ENCODE measurements at places on chromosomes 4 and X. TPM values are rescaled to one million over a fixed set of nuclear protein-coding genes. Genes with fewer than 3 reads are reported as not detected.
A peak's percentile ranks its signal among the peaks of the same experiment; 100 is the strongest.

GRCh38 chr4:140168474-140168873, 14.5 kb upstream of the MAML3 start:
- DNase-seq: no peak

Gene FAT1
- 71.6 TPM for total RNA-seq

GRCh38 chr4:111957116-111957515, 188.1 kb upstream of the FAM241A start:
- DNase-seq: no peak

DNA sequence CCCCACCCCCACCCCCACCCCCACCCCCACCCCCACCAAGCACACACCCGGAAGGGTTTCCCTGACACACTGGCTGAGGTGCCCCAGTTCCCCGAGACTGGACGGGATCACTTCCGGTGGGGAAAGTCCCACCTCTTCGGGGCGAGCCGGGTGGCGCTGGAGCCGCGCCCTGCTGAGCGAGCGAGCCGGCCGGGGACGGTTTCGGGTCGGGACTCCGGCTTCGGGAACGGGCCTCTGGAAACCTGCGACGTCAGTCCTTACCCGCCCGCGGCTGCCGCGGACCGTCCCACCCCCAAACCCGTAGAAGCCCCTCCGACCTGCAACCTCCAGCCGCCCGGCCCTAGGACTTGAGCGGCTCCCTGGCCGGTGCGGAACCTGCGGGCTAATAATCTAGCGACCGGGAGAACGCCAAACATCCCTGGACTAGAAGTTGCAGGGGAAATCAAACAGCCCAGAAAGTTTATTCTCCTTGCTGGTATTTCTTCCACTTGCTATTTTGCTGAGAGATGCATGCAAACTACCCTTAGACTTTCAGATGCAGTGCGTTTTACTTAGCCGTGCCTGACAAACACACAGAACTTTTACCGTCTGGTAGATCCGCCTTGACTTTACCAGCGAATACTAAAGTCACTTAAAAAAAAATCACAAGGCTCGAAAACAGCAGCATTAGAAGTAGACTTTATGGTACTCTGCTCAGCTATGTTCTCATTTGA, 991 bp downstream of the RAP2C start:
- peak; percentile 80 for DNase-seq

Gene CLDN34
- total RNA-seq: not detected

Gene MMRN1
- not detected for total RNA-seq

GRCh38 chrX:68693481-68694434, 46.3 kb downstream of the STARD8 start:
- no peak for DNase-seq

DNA sequence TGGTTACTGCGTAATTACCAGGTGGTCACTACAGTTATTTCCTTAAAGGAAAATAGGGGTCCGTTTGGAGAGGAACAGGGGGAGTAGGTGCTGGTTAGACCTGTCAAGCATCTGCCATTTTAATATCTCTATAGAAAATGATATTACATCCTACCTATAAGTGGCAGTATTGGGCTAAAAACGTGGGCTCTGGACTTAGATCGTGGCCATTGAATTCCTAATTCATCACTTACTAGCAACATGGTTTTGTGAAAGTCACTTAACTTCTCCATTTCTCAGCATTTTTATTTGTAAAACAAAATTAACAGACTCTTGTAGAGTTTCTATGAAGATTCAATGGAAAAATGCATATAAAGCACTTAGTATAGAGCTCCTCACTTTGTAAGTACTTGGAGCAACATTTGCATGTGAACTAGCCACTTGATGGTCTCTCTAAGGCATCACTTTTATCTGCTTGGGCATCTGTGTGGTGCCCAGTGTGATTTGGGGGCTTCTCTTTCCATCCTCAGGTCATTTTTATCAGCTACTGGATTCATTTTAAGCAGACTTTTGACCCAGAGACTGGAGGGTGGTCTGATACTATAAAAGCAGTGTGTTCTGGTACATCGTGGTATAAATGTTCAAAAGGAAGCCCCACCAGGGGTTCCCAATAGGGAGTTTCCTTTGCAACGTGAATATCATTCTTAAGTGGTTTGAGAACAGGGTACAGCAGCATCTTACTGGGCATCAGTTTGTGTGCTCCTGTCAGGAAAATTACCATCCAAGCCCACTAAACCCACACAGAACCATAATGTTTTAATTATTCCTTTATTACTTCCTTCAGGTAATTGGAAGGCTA, 42.7 kb upstream of the RASSF6 start:
- peak; percentile 69 for DNase-seq

DNA sequence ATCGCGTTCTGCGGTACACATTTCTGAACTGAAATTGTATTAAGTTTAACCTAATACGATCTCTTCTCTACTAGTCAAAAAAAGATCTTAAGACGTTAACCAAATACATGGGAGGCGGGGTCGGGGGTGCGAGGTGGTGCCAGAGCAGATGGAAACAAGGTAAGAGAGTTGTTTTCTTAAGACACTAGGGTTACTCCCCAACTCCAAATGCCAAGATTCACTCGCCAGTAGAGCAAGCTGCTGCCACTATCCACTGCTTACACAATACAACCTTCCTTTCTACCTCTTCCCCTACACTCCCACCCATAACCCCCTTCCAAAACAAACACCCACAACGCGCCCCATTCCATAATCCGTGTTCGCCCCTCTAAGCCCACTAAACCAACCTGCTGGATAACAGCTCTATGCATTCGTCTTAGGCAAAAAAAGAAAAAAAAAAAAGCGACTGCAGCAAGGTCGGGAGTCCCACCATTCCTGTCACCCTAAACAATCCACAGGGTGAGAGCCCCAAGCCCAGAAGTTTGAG, 1.3 kb downstream of the LCORL start:
- peak; percentile 15 for DNase-seq

DNA sequence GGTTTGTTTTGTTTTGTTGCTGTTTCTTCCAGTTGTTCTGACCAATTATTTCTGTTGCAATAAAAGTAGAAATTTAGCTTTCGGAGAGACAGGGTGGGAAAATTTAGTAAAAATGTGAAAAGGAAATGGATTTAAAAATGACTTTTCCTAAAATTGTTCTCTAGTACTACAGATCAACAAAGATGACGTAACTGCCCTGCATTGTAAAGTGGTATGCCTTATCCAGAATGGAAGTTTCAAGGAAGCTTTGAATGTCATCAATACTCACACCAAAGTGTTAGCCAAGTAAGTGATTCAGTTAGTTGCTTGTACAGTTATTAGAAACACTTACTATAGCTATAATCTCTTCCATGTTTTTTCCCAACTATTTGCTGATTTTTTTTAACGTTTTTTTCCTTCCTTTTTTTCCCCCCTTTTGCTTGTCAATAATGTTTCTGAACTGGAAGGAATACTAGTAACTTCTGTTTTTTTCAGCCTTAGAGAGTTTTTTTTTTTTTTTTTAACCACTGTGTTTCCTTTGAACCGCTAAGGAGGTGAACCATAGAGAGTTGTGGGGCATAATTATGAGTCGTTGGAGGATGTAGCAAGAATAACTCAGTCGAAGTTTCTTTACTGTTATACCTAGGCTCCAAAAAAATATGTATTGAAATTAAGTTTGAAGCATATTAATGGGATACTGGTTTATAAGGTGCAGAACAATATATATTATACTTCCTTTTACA, 2.2 kb downstream of the SRP72 start:
- DNase-seq: no peak

DNA sequence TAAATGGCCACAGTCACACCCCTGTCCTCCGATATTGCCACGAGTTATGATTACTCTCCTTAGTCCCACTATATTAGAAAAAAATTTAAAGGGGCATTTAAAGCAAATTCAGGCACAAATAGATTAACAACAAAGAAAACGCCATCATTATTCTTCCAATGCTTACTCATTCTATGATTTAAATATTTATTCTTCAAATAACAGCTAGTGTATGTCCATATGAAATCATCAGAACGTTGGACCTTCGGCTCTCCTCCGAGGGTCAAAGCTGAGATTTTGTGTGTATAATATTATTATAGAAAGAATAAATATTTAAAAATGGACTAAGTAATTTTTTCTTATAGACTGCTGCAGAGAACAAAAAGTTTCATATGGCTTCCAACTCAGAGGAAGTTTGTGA, 122.9 kb downstream of the MAML3 start:
- no peak for DNase-seq

Gene WNK3
- total RNA-seq: 0.58 TPM

- no peak for DNase-seq
These were observed 414.0 kb upstream of the HS3ST1 start for GRCh38 chr4:11842620-11843263.

DNA sequence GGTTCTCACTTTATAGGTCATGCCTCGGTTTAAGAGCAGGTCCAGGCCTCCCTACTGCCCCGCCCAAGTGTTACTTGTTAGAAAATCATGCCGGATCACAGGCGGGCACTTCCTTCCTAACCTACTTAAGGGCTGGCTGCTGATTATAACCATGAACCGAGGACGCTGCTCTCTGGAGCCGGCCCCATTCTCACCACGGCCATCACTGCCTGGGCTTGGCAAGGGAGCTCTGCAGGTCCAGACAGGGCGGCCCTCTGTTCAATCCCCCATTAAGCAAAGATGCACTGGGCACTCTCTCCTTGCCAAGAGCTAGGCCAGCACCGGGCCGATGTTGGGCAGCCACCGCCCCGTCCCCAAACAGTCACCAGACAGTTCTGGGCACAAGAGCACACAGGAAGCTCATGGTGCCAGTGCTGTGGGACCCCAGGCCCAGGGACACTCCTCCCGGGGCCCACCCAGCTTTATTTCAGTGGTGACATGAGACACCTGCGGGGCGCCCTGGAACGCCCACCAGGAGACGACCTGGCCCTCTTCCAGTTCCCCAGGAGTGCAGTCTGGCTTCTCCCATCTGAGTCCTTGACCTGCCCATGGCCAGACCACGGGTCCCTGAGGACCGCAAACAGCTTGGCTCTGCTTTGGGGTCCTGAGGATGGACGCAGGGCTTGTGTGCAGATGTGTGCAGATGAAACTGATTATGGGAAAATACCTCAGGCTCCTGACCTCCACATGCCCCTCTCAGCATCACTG, 44.0 kb downstream of the ABLIM2 start:
- no peak for DNase-seq

DNA sequence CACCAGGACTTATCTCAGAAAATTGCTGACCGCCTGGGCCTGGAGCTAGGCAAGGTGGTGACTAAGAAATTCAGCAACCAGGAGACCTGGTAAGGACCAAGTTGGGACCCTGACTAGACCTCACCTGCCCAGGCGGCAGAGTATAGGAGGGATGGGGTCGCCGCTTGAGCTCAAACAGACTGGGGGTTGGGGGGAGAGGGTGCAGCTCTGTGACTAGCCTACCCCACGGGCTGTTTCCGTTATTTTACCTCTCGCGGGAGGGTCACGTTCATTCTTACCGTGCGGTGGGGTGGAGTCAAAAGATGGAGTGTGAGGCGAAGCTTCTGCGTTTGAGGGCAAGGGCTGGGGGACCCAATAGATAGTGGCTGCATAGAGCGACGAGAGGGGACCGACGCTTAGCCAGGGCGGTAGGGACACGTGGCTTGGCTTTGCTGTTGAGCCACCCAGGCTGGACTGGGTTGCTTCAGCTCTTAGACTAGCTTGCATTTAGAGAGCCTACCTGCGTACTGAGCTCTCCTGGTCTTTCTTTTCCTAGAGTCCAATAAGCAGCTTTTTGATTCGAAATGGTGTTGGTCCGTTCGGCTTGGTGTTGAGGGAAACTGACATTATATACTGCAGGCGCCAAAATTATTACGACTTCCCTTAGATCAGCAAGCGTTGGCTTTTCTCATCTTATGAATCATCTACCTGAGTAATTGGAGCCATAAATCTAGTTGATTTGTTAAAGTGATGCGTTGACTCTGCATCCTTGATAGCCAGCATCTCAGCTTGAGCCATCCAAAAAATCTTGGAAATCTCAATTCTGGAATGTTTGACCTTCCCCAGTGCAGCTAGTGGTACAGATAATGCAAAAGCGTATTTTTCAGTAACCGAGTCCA, 591 bp downstream of the PRPS1 start:
- peak; percentile 36 for DNase-seq

- DNase-seq: peak; percentile 7
These were observed 79.3 kb downstream of the NHSL2 start for GRCh38 chrX:71989768-71990426.

DNA sequence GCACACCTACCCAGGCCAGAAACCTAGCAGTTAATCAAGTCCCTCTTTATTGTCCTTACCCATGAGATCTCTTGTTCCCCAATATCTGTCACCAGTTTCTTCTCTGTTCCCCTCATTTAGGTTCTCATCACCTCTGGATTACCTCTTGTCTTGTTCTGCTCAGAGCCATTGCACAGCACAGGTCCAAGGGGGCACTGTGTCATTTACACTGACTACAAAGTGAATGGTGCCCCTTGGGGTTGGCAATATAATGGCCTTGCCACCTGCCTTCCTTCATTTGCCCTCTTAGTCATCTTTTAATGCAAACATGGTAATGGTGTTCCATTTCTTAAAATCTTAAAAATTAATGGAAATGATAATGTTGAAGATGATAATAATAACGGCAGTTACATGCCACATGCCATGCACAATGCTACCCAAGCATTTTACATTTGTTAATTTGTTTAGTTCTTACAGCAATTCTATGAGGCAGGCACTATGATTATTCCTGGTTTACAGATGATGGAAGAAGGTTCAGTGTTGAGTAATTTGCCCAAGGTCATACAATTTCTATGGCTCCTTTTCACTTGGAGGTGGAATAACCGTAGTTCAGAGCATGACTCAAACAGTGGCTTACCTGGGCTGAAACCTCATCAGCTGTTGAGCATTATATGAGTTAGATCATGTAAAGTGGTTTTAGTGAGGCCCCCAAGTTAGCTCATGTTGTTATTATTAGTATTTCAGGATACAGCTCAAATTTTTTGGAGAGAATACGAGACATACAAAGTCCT, 117.9 kb downstream of the RASL11B start:
- DNase-seq: no peak

Gene POU3F4
- total RNA-seq: 0.82 TPM

Gene ASB5
- 0.37 TPM for total RNA-seq

Gene SLC10A4
- 0.06 TPM for total RNA-seq

Gene ODAPH
- total RNA-seq: 0.19 TPM

DNA sequence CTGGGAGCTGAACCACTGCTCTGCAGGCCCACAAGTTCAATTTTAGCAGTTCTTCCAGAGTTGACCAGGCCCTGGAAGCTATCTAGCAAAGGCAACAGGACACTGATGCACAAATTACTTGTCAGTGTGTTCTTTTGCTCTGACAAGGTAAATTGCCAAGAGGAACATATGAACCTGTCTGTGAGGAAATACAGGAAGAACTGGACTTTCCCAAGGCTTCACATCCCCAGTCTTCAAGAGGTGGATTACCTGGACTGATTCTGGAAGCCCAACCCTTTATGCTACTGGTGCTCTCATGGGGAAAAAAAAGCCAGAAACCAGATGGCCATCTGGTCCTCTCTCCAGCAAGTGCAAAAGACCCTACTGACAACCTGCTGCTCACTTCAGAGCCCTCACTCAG, 1.9 kb upstream of the TMEM185A start:
- DNase-seq: no peak

Gene RAB39B
- 1.6 TPM for total RNA-seq

Gene TLR3
- 33.0 TPM for total RNA-seq

Gene C4orf50
- total RNA-seq: 0.02 TPM

GRCh38 chrX:104335756-104336155, 81.0 kb upstream of the ESX1 start:
- DNase-seq: peak; percentile 63

GRCh38 chr4:55635741-55636655, at the start of gene NMU:
Gene NMU (minus strand): TSS chr4:55636298. CDS start chr4:55636192, 106 bp downstream.
- DNase-seq: peak; percentile 18

Gene TBC1D8B
- total RNA-seq: 2.9 TPM
